ENCODE measurements at places on chromosomes 16 and 17. TPM values are rescaled to one million over a fixed set of nuclear protein-coding genes. Genes with fewer than 3 reads are reported as not detected.

Gene FNDC8
- total RNA-seq, result not detected

Gene PRSS33
- total RNA-seq, result 0.17 TPM

Gene CEP131
- total RNA-seq, result 20.7 TPM

Gene OTOA
- total RNA-seq, result 0.17 TPM

Gene FA2H
- total RNA-seq, result not detected
